HFFc6 (cell line): ENCODE measurements at places on chromosomes 5 and 9.

DNA sequence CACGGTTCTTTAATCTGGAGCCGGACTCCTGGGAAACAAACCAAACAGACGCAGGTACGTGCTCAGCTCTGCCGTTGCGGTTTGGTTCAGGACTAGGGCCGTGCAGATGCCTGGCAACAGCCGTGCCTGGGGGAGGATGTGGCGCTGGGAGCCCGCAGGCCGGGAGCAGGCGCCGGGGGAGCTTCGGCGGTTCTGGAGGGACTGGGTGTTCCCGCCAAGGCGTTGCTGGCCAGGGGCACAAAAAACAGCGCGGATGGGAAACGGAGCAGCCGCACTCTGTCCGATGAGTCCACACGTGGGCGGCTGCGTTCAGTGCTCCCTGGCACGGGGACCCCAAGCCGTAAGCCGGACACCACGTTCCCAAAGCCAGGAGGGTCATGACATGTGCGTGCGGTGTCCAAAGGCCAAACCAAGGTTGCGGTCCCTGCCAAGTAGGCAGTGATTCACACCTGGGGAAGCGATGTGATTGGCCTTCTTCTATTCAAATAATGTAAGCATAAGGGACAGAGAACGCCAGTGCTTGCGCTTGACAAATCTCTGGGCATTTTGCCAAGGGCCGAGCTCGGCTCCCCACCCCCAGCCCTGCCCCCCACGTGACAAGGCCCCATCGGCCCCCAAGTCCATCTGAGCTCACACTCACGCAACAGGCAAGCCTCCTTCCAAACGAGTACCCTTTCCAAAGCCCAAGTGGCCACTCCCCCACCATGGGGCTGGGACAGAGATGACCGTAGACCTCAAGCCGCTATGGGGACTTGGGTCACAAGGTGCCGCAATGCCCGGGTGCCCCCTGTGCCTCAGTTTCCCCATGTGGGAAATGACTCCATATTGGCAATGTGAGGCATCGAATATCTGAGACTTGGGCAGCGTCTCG is 49.7 kb upstream of the NKD2 start:
- DNase-seq = no peak

DNA sequence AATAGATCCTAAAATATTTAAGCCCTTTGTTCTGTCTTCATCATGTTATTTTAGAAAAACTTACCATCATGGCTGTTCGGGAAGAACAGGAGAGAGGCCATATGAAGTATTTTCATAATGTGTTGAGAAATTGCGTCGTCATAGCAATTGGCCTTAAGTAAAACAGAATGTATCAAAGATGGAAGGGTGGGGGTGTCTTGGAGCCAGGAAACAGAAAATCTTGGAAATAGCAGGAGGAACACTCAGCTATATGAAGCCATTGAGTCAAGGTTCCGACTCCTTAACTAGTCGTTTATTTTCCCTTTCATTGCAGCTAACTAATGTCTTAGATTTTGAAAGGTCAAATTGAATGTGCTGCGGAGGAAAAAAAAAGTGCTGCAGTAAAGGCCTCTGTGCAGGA is 1.3 kb downstream of the SPTAN1 start:
- DNase-seq = peak; percentile 66

DNA sequence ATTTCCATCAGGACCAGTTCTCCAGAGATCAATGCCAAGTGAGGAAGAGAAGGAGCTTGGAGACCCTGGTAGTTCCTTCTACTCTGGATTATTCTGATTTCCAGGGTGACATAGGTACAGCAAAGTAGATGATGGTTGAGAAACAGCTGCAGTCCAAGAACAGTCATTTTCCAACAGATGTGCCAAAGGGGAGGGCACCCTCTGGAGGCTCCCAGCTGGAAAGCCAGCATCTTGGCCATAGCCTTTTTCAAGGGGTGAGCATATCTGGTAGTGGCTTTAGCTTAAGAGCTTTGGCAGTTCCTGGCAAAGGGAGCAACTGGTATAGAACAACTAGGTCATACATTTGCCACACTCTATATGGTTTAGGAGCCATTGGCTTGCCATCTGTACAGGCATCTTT is 492.7 kb downstream of the RASEF start:
- no peak for DNase-seq

GRCh38 chr9:31023847-31024246 is 1360.6 kb upstream of the ACO1 start:
- no peak for DNase-seq

- DNase-seq = no peak
Measured at GRCh38 chr5:28066856-28067255, 1028.5 kb upstream of the CDH9 start.

GRCh38 chr9:99895510-99895909 is 10.9 kb upstream of the STX17 start:
- no peak for DNase-seq

DNA sequence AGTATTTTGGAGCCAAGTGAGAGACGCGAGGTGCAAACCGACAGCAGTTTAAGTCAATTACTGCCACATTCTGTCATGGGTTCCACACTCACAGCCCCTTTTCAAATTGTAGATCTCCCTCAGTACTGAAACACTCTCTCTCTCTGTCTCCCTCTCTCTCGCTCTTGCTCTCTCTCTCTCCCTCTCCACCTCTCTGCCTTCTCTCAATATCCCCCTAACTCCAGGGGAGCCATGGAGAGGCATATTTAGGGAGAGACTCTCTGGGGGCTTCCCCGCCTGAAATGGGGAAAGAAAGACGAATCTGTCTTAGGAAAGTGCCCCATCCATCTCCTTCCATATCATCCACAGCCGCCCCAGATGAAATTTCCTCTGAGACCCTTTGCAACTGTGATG is 1.6 kb downstream of the BRINP1 start:
- no peak for DNase-seq

DNA sequence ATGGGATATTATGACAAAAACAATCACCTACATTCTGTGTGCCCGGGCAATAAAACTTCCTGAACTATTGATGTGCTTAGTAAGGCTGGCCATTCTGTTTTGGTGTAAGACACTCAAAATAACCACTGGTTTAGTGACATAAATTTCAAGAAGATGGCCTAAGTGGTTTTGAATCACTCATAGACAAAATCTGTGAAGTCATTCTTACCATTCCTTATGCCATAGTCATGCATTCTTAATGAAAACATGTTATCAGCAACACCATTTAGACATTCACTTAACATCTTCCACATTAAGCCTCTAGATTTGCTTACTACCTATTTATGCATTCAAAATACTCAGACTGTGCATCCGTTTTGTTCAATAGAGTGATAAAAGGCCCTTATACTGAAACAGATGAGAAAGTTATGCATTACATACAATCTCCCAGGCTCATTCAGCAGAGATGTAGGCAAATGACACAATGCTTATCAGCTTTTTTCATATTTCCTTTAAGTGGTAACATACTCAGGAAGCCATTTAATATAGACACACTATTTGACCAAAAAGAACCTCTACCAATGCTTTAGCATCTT is 848.8 kb upstream of the DMAC1 start:
- no peak for DNase-seq

- no peak for DNase-seq
Measured at GRCh38 chr5:61657686-61658085, 325.6 kb downstream of the ZSWIM6 start.

- DNase-seq = no peak
Measured at GRCh38 chr5:140015706-140016105, 27.4 kb downstream of the NRG2 start.

DNA sequence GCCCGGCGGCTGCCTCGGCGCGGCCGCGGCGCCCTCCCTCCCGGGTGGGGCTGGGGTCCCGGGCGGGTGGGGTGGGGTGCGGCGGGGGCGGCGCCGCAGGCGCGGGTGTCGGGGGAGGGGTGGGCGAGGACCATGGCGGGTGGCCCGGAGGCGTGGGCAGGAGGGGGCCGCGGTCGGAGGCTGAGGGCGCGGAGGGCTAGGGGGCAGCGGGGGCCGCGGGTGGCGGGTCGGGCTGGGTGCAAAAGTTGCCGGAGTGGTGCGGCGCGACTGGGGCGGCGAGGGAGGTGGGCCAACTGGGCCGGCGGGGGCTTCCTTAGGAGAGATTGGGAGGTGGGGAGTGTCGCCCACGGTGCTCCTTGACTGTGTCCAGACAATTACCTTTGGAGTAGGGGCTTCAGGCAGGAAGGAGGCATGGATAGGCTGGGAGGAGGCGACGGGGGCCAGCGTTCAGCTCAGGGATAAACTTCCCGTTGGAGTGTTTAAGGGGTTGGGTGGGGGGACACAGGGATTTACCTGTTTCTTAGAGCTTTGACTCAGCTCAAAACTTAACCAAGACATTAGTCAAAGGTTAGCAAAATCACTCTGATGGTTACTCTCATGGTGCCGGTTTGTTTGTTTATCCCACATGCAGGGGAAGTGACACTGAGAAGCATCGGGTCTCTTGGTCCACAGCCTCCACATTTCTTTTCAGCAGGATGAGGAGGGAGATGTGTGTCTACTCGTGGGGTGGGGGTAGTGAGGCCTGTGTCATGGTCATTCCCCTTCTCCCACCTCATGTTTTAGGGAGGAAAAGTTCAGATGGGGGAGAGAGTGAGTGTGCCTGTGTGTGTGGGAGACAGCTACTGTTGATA is 859 bp downstream of the CSNK1G3 start:
- DNase-seq = no peak

DNA sequence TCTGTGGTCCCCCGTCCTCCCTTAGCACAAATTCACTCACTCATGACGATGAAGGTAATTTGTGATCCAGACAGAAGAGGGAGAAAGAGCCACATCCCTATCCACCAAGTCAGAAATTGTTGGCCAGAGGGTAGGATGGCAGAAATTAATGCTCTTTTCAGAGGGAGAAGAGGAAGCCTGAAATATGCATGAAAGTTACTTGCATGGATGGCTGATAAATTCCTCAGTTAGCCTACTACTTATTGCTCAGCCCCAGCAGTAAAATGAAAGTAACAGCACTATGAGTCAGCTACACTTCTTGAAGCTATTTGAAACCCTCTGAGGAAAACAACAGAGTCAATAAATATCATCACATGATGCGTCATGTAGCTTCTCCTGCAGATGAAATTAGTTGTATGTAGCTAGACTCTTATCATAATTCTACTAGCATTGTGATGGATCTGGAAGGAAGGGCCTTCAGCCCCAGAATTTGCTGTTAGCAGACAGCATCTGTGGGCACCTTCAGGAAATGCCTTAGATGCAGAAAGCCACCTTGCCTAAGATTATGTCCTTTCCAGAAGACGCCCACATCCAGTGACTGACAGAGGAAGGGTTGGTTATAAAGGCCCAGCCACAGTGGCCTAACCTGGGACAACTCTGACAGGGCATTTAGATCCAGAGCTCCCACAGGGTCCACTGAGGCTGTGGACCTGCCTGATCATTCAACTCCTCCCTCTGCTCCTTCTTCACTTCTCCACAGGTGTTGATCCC is 81.2 kb upstream of the CCDC112 start:
- peak; percentile 97 for DNase-seq

DNA sequence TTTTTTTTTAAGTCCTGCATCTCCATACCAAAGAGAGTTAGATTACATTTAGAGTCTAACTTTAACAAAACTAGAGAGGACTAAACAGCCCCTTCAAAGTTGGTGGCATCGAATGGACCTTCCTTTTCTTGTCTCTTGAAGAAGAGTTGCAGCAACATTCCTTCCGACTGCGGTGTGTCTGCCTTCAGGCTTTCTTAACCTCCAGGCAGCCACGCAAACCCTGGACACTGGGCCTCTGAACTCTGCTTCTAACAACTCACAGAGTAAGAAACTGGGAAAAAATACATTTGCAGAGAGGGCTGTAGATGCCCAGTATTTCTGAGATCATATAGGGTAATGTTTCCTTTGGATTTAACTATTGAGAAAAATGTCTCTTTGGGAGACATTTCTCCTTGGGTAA is 120.5 kb upstream of the MAST4 start:
- DNase-seq = no peak

GRCh38 chr5:132979367-132979940 is 16.0 kb upstream of the AFF4 start:
- DNase-seq = peak; percentile 16

DNA sequence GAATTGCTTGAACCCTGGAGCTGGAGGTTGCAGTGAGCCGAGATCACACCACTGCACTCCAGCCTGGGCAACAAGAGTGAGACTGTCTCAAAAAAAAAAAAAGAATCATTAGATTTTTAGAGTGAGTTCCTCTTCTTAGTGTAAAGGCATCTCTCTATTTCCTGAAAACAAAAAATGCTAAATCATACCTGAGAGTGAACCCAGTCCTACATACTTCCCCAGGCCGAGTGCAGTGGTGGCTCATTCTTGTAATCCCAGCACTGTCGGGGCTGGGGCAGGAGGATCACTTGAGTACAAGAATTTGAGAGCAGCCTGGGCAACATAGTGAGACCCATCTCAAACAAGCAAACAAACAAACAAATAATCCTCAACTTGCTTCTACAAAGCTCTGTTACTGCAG is 38.2 kb upstream of the LPAR1 start:
- no peak for DNase-seq

DNA sequence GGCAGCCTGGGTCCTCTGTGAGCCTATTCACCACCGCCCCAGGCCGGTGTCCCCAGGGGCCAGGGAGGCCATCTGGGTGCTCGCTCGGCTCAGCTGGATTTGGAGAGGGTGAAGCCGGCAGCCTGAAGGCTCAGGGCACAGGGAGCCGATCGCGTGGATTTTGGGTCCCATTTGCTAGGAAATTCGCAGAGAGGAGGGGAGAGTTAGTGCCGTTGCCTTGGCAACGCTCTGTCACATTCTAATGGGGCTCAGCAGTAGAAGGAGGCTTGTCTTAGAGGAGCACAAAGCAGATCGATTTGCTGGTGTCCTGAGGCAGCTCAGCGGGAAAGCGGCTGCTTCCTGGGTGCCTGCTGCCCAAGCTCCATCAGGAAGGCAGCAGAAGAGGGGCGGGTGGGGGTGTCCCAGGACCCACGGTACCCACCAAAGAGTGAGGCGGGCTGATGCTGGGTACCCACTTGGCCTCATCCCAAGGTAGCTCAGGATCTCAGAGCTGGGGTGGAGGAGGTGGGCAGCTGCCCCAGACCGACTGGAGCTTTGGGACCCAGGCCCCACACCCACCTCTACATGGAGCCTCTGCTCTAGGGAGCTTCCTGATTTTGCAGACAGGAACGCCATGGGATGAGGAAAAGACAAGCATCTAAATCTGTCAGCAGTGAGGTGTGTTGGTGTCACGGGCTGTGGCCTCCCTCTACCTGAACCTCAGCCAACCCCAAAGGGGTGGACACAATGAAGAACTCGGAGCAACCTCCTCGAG is 17.1 kb upstream of the OLFM1 start:
- DNase-seq = no peak

DNA sequence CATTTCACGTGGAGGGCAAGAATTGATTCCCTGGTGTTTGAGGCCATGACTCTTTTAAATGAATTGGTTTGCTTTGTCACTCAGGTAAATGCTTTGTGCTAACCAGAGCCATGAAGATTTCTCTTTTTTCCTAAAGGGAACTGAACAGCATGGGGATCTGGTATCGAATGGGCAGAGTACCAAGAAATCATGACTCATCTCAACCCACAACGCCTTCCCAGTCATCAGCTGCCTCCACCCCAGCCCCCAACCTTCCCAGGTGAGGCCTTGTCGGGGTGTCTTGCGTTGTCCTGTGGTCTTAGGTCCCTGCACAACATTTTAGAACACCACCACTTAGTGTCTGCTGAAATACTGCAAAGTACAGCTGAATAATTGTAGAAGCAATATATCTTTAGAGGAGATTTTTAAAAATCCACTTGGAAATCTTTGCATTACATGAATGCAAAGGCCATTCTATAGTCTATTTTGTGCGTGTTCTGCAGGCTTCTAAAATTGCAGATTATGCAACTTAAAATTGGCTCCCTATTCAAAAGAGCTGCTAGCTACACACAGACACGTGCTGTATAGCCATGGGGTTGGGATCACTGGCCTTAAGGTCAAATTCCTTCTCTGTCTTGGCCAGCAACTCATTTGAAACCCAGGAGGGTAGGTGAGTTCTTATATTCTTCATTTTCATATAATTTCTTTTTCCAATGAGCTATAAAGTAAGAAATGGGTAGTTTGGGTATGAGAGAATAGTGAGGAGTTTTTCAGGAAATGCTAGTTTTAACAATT is 69.0 kb downstream of the MVB12B start:
- peak; percentile 31 for DNase-seq
